ENCODE measurements at places on chromosomes 2 and 18.

DNA sequence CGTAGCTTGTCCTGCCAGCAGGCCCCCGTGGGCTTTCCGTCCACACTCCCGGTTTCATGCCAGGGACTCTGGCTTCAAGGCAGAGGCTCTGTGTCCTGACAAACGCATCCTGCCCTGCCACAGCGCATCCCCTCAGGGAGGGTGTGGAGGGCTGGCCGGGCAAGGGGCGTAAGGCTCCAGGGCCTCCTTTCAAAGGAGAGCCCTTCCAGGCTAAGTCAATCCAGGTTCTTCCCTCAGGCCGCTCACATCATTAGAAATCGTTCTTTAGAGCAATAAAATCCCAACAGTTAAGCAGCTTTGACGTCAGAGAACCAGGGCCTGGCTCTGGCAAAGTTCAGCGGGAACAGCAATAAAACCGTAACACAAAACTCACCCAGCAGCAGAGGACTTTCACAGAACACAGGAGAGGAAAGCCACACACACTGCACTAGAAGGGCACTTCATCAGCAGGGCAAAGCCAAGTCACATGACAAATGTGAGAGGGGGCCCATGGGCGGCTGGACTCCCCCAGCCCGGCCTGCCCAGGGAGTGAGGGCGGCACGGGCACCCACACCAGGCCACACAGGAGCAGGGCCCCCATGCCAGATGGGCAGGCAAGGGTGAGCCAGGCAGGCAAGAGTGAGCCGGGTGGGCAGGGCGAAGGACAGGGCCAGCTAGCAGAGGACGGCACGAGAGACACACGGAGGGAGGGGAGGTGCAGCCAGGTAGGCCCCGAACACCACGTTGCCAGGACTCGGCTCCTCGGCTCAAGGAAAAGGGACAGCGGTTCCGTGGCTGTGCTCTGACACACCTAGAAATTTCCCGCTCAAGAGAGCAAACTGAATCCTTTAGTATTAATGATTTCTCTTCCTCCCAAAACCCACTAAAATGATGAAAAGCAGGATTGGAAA is 52.0 kb downstream of the HDAC4 start:
- no peak for DNase-seq

DNA sequence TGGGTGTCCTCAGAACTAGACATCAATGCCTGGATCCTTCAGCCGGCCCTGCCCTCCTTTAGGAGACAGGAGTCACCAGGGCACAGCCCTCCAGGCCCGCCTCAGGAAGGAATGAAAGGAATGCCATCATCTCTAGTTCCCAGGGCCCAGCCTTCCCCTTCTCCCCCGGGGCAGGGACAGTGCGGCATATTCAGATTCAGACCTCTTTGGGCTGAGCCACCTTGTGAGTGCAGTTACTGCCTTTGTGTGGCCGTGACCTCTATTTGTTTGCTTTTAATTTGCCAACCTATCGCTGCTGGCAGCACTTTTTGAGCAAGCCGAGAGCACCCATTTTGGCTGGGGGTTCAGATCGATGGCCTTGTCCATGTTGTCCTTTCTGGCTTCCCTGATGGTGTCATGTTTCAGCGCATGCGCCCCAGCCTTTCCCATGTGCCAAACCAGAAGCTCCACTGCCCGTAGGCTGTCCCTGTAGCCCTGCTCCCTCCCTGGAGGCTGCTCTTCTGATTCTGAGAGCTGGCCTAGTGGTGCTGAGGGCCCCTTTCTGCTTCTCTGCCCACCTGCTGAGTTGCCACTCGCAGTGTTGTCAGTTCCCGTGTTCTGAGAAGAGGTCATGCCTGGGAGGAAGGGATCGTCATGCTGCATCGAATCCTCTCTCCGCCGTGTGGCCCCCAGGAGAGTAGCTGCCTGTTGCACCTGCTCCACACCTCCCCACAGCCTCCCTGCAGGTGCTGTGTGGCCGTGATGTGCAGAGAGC is 10.9 kb downstream of the ANKRD23 start:
- no peak for DNase-seq

DNA sequence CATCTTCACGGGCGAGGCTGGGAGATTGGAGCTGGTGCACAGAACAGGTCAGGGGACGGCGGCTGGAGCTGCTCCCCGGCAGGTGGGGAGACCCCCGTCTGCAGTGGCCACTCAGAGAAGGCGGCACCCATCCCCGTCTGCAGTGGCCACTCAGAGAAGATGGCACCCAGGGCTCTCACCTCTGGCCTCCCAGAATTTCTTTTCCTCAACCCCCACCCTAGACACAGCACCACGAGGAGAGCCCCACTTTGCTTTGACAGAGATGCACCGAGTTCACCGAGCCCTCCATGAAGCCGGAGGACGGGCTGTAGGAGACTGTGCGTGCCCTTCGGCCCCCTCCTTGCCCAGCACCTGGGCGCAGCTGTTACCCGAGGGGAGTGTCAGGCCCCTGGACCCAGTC is 201.6 kb upstream of the SALL3 start:
- DNase-seq = no peak

DNA sequence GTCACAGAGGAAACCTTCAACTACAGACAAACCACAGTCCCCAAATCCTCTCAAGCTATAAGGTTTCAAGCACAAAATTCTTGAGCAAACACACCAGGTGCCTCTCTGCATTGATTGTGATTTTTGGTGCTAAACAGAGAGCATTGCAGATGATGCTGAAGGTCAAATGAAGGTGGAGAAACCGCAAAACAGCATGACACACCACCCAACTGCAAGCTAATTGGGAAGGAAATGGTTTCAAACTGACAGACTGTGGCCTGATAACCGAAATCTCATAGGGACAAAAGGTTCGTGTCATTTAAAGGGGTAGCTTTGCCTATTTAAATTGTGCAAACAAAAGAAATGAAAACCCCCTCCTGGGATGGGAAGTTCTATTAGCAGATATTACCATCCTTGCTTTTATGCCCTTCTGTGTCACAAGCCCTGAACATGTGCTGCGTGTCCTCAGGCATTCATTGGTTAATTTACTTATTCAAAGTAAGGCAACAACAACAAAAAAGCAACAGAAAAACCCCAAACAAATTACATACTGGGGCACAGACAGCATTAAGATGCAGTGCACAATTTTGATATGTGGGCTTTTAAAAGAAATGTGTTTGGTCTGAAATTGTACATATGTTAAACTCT is 154.9 kb downstream of the AQP4 start:
- no peak for DNase-seq

GRCh38 chr2:44430342-44430741 is 68.6 kb downstream of the CAMKMT start:
- DNase-seq = no peak

GRCh38 chr2:233792720-233793119 is 14.6 kb downstream of the MROH2A start:
- DNase-seq = no peak

Measured in SW 1271 (cell line).